ENCODE measurements at places on chromosomes 1 and 21.
A peak's percentile ranks its signal among the peaks of the same experiment; 100 is the strongest.

GRCh38 chr1:68454534-68454933, 4.8 kb upstream of the RPE65 start:
- no peak for DNase-seq

DNA sequence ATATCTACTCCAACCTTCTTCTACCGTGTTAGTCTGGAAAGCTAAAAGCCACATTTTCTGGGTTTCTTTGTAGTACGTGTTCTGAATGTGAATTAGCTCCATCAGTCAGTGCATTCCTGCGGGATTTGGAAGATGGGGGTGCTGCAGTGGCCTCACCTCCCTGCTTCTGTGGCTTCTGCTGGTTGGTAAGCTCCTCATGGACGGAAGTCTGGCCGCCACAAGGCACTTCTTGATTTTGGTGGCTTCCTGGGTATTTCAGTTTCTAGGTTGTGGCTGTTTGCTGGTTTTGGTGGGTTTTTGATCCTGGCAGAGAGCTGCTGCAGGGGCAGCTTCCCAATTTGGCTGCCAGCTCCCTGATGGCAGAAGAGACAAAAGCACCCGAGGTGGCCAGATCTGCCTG, 20.9 kb upstream of the TACSTD2 start:
- DNase-seq, result no peak

GRCh38 chr1:32859915-32860314, 10.8 kb downstream of the FNDC5 start:
- no peak for DNase-seq

DNA sequence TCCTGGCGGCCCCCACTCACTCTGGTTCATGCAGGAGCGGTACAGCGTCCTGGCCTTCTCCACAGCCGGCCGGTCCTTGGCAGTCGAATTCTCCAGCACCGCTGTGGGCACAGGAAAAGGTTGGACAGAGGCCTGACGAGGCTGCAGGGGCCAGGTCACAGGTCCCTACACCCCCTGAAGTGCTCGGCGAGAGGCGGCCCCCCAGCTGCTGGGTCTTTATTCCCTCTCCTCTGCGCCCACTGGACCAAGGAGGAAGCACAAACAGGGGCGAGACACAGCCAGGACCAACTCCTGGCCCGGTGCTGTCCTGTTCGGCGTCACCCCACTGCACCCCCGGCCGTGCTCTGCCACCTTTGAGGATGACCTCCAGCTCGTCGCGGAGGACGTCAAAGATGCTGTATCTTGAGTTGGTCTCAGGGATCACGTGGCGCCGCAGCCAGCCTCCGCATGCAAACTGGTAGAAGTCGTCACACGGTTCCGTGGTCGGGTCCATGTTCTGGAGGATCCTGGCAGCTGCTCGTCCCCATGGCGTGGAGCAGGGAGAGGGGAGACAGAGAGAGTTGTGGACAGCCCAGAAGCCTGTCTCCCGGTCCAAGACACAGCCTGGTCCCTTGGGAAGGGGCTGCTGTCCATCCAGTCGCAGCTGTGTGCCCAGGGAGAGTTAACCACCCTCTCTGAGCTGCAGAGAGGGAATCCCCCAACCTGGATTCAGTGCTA, 22.9 kb downstream of the PRXL2B start:
- no peak for DNase-seq

DNA sequence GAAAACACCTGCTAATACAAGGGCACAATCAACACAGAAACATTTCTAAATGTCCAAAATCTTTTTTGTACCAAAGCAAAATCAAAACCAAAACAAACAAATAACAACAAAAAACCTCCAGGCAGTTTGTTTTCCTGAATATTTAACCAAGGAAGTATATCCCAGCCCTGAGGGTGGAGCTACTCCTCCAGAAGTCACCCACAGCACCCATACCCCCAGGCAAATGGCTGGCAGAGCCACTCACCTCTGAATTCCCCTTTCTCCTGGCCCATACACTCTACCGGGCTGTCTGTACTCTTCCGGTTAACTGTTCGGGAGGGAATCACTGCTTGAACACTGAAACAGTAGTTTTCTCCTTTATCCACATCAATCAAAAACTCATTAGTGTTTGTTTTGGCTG, 9.5 kb downstream of the F3 start:
- DNase-seq, result no peak

DNA sequence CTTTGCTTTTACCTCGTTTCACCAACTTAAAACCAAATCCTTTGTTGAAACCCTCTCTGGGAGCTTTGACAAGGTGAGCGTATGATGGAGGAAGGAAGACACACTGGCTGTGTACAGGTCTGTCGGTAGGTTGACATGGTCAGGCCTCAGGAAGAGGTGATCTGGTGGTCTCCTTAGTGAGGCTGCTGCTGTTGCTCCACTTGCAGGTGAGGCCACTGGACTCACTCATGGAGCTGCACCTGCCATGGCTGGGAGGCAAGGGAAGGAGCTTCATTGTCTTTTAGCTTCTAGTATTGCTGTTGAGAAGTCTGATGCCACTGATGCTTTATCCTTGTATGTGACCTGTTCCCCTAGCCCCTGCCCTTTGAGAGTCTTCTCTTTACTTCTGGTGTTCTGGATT, 35.7 kb downstream of the TENT5C start:
- no peak for DNase-seq

DNA sequence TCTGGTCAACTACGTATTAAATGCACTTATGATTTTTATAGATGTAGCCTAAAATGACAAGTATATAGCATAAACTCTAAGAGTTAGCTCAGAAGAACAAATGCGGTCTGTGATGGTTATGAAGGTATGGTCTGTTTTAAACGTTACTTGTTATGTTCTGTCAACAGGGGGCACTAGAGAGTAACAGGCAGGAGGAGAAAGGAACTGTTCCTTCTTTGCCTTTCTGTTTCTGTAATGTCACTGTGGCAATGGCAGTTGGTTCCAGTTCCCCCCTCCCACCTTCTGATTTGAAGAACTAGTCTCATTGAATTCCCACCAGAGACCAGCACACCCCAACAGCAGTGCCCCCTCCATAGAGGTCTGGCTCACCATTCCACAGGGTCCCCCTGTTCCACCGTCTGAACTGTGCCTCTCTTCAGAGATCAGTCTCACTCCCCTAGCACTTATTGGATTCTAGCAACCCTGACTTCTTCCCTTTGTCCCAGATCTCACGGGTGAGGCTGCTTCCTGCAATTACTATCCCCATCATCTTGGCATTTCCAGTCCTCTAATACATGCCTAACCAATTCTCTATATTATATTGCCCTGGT, 14.0 kb downstream of the KRTAP24-1 start:
- no peak for DNase-seq

GRCh38 chr1:243494741-243495431, 239.0 kb downstream of the SDCCAG8 start:
- DNase-seq, result no peak

GRCh38 chr1:22579541-22580155, 16.4 kb downstream of the EPHA8 start:
- DNase-seq, result no peak

- no peak for DNase-seq
Observed at GRCh38 chr1:62068416-62068843, 126.2 kb upstream of the L1TD1 start.

DNA sequence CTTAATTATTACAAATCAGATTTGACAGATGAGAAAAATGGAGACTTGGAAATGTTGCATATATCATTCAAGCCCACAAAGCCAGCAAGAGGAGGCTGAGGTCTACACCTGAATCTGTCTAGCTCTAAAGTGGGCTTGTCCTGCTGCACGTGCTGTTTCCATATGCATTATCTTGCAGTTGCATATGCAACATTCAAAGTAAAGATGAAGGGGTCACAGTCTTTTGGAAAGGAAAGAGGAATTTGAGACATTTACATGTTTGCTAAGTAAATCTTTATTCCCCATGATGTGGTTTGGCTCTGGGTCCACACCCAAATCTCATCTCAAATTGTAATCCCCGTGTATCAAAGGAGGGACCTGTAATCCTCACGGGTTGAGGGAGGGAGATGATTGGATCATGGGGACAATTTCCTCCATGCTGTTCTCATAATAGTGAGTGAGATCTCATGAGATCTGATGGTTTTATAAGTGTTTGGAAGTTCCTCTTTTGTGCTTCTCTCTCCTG, 98.3 kb downstream of the BACH1 start:
- DNase-seq, result no peak

DNA sequence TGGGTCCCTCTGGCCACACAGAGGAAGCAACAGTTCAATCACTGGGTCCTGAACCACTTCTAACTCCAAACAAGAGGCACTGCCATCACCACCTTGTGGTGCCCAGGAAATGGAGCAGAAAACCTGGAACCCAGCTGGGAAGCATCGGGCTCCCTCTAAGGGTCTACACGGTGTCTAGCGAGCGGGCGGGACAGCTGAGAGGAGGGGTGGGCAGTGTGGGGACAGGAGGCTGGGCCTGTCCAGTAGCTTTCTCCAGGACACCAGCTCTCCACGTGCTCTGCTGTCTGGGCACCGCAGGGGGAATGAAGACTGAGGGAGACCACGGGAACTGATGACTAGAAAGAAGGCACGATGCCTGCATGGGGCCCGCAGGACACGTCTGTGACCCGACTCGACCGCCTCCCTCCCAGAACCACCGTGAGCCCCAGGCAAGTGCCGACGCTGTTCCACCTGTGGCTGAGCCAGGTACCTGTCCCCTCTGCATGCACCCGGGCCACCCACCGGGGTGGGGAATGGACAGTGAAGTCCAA, 5.4 kb upstream of the PRDM15 start:
- no peak for DNase-seq

DNA sequence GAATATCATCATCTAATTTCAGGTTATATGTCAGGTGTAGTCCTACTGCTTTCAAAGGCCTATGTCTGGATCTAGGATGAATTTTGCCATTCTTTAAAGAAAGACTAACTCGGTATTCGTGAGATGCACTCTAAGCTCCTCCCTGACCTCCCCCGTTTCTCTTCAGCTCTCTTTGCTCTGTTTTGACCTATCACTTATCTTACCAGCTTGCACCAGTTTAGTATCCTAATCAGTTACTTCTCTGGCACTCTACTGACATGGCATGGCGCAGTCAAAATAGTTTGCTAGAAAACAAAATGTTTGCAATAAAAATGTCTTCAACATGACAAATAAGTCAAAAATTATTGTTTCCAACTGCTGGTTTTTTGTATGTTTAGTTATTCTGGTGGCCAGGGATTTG, 8.4 kb upstream of the SLC16A1 start:
- no peak for DNase-seq

GRCh38 chr1:45584351-45585109, 689 bp downstream of the NASP start:
- DNase-seq, result peak; percentile 77

GRCh38 chr1:3024019-3024418, 2.8 kb downstream of the ACTRT2 start:
- DNase-seq, result no peak

- DNase-seq, result no peak
Observed at GRCh38 chr1:41955461-41956159, 36.9 kb upstream of the HIVEP3 start.

DNA sequence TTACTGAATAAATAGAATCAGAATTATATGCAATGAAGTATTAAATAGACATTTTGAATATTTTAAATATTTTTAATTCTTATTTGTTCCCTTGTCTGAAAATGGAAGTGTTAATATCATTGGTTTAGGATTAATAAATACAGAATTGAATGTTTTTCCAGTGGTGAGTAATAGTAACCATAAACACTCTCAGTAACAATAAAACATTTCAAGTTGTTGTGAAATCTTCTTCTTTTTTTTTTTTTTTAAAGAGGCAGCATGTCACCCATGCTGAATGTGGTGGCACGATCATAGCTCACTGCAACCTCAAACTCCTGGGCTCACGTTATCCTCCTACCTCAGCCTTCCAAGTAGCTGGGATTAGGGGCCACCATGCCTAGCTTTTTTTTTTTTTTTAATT, 86.2 kb upstream of the ZBTB18 start:
- no peak for DNase-seq

DNA sequence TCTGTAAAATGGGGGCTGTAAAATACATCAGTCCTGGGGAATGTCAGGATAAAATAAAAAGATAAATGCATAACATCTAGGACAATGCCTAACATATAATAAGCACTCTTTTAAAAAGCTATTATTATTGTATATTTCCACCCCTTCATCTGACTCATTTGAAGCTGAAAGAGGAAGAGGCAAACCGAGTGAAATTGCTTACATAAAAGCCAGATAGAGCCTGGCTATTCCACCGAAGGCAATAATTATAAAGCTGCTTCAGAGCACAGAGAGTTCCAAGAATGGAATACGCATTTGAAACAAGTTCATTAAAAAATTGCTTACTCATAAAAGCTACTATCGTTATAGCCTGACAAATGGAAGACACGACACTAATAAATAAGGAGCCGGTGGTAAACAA, 186.1 kb upstream of the CAMK1G start:
- DNase-seq, result no peak

- DNase-seq, result no peak
Observed at GRCh38 chr1:59055908-59056719, 240.8 kb upstream of the FGGY start.

All from activated gamma-delta T cell treated with anti-CD3 and anti-CD28 coated beads, Interleukin-2, amount 50 U/mL, for 16 hours (primary cell).